Kidney (tissue), 22 donors: ENCODE measurements at places on chromosomes 7 and 10. TPM values are rescaled to one million over a fixed set of nuclear protein-coding genes. Genes with fewer than 3 reads are reported as not detected.

DNA sequence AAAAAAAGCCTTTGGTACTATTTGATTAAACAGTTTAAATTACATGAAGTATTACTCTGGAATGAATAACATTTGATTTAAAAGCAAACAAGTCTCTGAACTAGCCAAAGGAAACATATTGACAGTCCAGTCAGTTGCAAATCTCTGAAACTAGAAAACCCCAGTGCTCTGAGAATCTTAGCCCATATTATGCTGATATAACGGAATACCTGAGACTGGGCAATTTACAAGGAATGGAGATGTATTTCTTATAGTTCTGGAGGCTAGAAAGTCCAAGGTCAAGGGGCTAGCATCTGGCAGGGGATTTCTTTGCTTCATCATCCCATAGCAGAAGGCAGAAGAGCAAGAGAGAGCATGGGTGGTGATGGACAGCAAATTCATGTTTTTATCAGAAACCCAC, 21.7 kb upstream of the FKBP9 start:
- H3K27ac ChIP-seq = no peak overlapping the region
- no peaks in the 10 kb centered on the region for H3K36me3 ChIP-seq
- no peak overlapping the region for H3K4me3 ChIP-seq
- no peak for DNase-seq
- H3K27me3 ChIP-seq = no peaks in the 10 kb centered on the region
- no peaks in the 10 kb centered on the region for H3K4me1 ChIP-seq

ITIH5 gene
- 13.1 TPM for total RNA-seq

- no peak overlapping the region for H3K4me3 ChIP-seq
- H3K36me3 ChIP-seq = no peaks in the 10 kb centered on the region
- H3K27me3 ChIP-seq = no peaks in the 10 kb centered on the region
- H3K27ac ChIP-seq = no peak overlapping the region
These were observed 507.4 kb upstream of the COBL start for GRCh38 chr7:51824050-51824449.

DNA sequence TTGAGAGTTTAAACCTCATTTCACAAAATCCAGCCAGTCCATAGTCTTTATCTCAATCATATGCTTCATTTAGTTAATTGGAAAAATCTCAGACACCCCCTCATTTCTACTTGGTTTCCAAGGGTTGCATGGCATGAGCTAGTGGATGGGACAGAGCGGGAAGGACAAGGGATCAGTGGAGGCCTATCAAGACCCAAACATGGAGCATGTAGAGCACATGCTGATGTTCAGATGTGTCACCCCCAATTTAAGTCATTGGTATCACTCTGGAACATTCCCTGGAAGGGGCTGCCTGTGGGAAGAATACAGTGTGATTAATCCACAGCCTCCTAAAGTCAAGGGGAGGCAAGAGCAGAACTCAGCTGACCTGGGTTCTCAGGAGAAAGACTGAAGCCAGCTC, 2.3 kb downstream of the C10orf71 start:
- H3K27me3 ChIP-seq = no peaks in the 10 kb centered on the region
- no peaks in the 10 kb centered on the region for H3K36me3 ChIP-seq
- DNase-seq = no peak

ZNF394 gene
- total RNA-seq = 33.6 TPM

MYO3A gene
- 3.1 TPM for total RNA-seq
